ENCODE measurements at places on chromosomes 12 and 14. TPM values are rescaled to one million over a fixed set of nuclear protein-coding genes. Genes with fewer than 3 reads are reported as not detected.

Gene SIX1
- 339 TPM for total RNA-seq

DNA sequence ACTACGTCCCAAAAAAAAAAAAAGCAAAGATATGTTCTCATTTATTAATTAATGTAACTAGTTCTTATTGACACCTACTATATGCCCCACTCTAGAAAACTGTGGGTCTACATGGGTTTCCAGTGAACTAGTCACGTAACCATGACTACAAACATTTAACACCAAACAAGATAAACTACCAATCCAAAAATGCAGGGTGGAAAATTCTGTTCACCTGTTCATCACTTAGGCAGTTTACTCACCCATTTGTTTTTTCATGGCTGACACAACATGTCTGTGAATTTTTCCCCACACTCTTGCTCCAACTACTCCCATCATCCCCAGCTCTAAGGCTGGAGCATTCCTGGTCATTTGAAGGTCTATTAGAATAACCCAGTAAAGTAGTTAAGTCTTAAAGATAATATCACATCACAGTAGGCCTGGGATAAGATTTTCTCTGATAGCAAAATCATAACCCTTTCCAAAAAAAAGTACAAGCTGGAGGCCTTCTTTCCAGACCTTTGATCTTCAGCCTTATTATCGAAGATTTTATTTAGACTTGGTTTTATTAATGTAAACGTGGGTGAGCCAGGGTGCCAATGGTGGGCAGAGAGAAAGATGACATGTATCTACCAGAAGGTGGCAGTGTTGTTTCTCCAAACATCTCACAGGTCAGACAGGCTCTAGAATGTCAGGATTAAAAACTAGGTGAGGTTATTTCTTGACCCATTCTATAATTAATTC lies 61.6 kb upstream of the DAAM1 start:
- no peak for DNase-seq

DNA sequence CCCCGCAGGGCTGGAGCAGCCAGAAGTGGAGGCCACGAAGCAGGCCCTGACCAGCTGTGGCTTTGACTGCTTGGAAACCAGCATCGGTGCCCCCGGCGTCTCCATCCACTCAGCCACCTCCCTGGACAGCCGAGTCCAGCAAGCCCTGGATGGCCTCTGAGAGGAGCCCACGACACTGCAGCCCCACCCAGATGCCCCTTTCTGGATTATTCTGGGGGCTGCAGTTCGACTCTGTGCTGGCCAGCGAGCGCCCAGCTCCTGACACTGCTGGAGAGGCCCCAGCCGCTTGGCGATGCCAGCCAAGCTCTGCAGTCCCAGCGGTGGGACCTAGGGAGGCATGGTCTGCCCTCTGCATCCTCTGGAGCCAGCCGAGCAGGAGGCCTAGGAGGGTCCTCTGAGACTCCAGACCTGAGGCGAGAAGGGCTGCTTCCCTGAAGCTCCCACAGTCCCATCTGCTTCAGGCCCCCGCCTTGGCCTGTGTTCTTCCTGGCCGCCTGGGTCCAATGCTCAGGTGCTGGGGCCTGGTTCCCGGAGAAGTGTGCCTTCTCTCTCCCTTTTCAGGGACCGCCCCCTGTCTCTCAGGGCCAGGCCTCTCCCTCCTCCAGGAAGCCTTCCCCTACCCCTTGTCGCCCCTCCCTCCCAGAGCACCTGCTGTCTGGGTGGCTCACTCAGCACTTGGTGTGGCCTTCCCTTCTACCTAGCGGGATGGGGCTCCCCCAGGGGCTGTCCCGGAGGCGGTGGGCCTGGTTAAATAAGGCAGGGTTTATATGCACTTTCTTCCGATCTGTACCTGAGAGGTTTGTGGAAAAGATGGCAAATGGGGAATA lies 23.0 kb downstream of the MVK start:
- no peak for DNase-seq

DNA sequence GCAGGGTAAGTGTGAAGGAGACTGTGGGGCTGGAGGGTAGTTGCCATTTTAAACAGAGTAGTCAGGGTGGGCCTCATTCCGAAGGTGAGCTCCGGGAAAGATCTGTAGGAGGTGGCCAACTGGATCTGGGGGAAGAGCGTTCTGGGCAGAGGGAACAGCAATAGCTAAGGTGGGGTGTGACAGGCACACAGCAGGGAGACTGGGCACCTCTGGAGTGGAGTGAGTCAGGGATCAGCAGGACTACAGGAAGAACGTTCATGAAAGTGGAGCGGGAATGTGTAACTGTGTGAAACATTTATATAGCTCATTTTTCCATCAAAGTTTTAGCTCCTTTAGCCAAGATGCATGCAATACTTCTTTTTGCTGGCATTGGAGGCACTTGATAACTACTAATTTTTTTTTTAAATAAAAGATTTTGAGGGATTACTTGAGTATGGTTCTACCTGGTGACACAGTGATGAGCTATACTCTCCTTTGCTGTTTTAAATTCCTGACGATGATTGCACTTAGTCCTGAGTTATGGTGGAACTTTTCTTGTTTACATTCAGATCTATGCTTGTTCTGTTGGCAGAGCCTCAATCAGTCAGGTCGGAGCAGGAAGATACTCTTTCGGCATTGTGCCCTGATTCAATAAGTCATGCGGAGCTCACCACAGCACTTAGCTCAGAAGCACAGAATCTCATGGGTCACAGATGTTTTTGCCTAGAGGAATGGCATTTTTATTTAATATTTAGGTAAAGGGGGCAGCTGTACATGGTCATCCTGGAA lies 106.4 kb downstream of the WIF1 start:
- no peak for DNase-seq

- DNase-seq, result no peak
Observed at GRCh38 chr12:53179687-53180219, 769 bp upstream of the ZNF740 start.

GRCh38 chr12:13404631-13405473 lies 208.3 kb downstream of the EMP1 start:
- DNase-seq, result no peak

DNA sequence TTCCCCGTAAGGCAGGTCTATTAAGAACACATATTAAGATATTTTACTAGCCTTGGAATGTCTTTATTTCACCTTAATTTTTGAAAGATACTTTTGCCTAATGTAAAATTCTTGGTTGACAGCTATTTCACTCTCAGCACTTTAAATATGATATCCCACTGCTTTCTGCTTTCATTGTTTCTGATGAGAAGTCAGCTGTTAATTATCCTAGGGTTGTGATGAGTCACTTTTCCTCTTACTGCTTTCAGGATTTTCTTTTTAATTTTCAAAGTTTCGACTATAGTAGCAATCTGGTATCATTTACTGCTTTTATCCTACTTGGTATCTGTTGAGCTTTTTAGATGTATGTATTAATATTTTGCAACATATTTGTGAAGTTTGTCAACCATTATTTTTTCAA lies 578.9 kb upstream of the ATP2B1 start:
- DNase-seq, result no peak

GRCh38 chr14:95229749-95230148 lies 72.4 kb upstream of the DICER1 start:
- no peak for DNase-seq

DNA sequence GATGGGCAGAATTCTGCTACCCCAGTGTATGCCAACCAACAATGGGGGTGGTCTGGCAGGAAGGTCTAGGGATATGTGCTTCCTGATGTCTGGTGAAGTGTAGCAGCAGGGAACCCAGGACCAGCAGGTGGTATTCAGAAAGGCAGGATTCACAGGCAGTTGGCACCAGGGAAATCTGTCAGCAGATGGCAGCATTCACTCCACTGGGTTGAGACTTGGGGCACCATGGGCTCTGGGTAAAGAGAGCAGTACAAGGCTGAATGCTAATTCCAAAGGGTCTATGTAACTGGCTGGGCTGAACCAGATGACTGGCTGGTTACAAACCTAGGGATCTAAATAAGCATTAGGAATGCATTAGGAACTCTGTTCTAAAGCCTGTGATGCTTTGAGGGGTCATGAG lies 466.9 kb upstream of the STXBP6 start:
- DNase-seq, result no peak

DNA sequence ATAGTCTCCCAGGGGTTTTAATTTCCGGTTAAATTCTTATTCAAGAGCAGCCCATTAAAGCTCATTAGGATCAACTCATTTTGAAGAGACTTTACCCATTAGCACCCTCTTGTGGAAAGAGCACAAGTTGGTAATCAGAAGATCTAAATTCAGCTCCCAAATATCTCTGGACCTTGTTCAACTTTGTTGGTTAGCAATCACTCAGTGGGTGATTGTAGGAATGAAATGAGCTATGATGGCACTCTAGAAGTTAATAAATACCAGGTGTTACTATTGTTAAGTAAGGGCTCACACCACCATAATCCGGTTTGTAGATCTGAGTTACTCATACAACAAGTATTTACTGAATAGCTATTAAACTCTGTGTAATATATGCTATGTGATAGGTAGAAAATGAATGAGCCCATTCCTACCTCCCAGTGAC lies 42.9 kb downstream of the TRIP11 start:
- no peak for DNase-seq

DNA sequence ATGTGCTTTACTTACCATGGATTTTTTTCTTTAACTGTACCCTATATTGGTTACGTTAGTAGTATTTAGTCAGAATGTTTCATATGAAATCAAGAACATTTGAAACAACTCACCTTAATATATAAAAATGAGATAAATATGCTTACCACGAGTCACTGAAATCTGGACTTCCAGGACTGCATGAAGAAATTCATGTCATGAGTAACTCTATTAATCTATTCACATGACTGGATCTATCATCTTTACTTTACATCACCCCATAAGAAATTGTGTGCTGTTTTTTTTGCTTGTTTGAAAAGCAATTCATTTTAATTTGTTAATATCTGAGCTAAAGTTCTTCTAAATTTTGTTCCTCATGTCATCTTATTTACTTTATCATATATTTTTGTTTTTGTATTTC lies 5.2 kb downstream of the EPYC start:
- DNase-seq, result no peak

DNA sequence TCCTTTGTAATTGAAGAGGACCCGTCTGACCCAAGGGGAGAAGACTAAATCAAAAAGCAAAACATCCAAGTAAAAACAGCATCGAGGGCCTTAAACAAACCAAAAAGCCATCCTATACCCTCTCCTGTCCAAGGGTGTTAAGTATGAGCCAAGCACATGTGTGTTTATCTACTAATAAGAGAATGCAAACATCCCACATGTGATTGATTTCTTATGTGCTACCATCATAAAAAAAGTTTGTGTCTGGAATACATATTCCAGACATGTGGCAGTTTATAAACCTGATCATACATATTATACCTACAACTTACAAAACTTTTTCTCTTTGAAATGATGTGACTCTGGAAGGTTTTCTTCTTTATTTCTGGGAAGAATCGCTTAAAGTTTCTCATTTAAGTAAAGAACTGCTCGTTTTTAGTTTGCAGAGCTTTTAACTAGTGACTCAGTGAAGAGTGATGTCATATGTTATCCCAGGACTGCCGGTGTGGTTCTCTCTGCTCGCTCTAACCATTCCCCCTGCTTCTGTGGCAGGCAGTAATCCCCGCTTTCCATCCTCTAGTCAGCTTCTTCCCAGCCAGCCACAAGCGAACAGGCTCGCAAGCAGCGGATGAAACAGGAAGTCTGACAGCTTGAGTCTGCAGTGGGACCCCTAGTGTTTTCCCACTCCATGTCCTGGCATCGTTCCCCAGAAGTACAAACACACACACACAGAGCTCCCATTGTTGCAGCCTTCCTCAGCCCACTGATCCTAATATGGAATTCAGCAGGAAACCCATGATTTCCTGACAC lies 431 bp upstream of the RHOJ start:
- peak; percentile 95 for DNase-seq

- DNase-seq, result no peak
Observed at GRCh38 chr14:64671591-64671990, 32.6 kb upstream of the PLEKHG3 start.

Gene C14orf180
- total RNA-seq, result not detected

- DNase-seq, result no peak
Observed at GRCh38 chr14:90062127-90062794, 467 bp downstream of the KCNK13 start.

Gene DAO
- not detected for total RNA-seq

Gene TNFAIP2
- 2.9 TPM for total RNA-seq

DNA sequence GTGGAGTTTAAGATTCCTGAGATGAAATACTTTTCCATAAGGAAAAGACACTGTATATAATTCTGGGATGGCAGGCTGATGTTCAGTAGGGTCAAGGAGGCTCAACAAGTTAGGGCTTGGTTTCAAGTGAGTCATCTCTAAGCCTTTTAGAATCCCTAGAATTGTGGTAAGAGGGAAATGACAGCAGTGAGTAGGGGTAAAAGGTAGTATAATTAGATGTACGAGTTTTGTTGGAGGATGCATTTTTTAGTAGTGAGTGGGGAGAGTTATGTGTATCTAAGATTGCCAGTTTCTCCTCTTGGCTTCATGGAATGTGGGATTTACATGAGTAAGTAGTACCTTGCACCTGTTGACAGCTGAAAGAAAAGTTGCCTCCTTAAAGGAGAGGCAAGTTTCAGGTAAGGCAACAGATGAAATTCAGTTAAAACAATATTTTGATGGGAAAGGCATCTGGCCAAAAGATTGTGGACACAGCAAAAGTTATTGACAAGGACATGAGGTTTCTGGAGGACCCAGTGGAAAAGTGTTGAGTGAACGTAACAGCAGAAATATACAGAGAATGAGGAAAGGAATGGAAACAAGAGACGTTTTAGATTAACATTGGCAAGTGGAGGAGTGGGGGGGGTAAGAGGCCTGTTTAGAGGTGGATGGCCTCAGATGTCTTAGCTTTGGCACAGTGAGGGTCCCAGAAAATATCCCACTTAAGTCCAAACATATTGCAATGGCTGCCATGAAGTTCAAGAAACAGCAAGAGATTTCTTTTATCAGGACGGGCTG lies 21.8 kb downstream of the LMO3 start:
- DNase-seq, result no peak

- DNase-seq, result no peak
Observed at GRCh38 chr14:67846029-67846610, 26.5 kb downstream of the RAD51B start.

GRCh38 chr12:84911271-84912197 lies 1.1 kb downstream of the SLC6A15 start:
- DNase-seq, result no peak

Gene RD3L
- total RNA-seq, result not detected

Gene ADAM21
- total RNA-seq, result not detected

Gene GALNT8
- 0.21 TPM for total RNA-seq

Gene KRT1
- total RNA-seq, result not detected

Gene KRT77
- not detected for total RNA-seq

Gene MYL2
- not detected for total RNA-seq

- DNase-seq, result no peak
Observed at GRCh38 chr12:110073049-110073831, 24.9 kb upstream of the C12orf76 start.

GRCh38 chr12:91127306-91127705 lies 16.0 kb upstream of the LUM start:
- no peak for DNase-seq

DNA sequence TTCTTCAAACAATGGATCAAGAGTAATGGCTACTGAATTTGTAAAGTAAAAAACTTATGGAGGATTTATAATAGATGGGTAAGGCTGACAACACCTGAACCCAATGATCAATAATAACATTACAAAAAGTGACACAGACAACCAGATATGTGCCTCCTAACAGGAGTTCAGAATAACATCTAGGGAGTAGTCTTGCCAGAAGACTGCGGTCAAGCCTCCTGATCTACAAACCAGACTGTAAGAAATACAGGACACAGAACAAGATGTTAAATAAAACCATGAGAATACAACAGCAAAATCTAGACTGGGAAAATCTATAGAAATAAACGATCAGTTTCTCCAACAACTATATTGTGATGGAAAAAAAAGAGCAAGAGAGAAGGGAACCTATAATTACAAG lies 262.6 kb upstream of the TMTC1 start:
- DNase-seq, result no peak
